ENCODE measurements at places on chromosomes 2 and 18. TPM values are rescaled to one million over a fixed set of nuclear protein-coding genes. Genes with fewer than 3 reads are reported as not detected.

Gene RAB1A
- total RNA-seq = 110 TPM

Gene ATP6V1C2
- total RNA-seq = 36.4 TPM

Gene NR4A2
- 6.5 TPM for total RNA-seq

Gene FAM117B
- 32.9 TPM for total RNA-seq

Gene TCF4
- 441 TPM for total RNA-seq

Gene ARL5A
- total RNA-seq = 96.2 TPM

Gene TMEM247
- not detected for total RNA-seq

Gene IL1A
- total RNA-seq = not detected

Gene CXCR1
- 0.33 TPM for total RNA-seq

Gene KCNJ3
- total RNA-seq = 9.5 TPM

Gene ECEL1
- total RNA-seq = 19.0 TPM

Gene DNAJC5G
- not detected for total RNA-seq

Gene ZDBF2
- total RNA-seq = 40.8 TPM

Measured in camera-type eye (tissue), 1 donor.